ENCODE measurements at places on chromosomes 11 and 22.

- DNase-seq, result no peak
These were observed 27.5 kb downstream of the FBXO7 start for GRCh38 chr22:32501836-32502752.

DNA sequence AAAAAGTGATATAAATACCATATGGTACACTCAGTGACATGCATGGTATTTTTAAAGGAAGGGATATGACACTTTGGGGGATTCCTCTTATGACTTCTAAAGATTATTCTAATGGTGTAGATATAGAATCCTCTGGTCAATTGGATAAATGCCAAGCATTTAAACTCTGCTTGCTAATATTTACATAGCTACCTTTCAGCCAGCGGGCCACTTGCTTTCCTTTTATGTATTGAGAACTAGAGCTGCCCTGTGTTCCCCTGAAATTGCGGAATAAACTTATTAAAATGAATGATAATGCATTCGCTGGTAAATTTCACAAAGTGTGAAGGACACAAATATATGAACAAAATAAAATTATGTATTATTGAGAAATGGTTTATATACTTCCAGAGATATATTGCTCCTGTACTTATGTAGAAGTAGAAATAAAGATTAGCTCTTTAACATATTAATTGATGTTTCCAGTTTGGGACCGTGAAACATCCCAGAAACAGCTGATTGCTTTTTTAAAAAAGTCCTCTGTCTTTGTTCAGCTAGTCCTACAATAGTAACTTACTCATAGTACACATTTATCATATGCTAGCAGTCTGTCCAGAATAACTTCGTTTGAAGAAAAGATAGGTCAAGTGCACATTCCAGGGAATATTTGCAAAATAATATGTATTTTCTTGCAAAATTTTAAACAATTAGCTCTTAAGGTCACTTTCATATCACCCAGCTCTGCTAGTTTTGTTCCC is 40.1 kb upstream of the CARD18 start:
- DNase-seq, result no peak

DNA sequence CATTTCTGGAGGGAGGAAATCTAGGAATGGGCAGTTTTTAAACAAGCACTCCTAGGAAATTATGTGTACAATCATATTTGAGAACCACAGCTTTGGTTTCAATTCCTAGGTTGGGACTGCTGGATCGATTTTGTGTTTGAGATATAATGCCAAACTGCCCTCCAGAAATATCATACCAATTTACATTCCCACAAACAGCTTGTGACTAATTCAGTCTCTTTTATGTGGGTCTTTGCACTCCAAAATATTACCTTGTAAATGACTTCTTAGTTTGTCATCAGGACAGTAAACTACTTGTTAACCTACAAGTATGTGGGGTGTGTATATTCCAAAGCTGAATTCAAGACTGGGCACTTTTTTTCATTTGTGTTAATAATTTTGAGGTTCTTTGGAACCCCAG is 9.8 kb upstream of the BARX2 start:
- DNase-seq, result no peak

- DNase-seq, result no peak
These were observed 66.2 kb downstream of the CADM1 start for GRCh38 chr11:115437902-115438575.

GRCh38 chr22:27717094-27717493 is 84.5 kb downstream of the MN1 start:
- DNase-seq, result no peak

GRCh38 chr11:77146261-77147035 is 18.4 kb downstream of the MYO7A start:
- DNase-seq, result no peak

GRCh38 chr11:87022254-87022653 is 15.5 kb upstream of the TMEM135 start:
- DNase-seq, result no peak

DNA sequence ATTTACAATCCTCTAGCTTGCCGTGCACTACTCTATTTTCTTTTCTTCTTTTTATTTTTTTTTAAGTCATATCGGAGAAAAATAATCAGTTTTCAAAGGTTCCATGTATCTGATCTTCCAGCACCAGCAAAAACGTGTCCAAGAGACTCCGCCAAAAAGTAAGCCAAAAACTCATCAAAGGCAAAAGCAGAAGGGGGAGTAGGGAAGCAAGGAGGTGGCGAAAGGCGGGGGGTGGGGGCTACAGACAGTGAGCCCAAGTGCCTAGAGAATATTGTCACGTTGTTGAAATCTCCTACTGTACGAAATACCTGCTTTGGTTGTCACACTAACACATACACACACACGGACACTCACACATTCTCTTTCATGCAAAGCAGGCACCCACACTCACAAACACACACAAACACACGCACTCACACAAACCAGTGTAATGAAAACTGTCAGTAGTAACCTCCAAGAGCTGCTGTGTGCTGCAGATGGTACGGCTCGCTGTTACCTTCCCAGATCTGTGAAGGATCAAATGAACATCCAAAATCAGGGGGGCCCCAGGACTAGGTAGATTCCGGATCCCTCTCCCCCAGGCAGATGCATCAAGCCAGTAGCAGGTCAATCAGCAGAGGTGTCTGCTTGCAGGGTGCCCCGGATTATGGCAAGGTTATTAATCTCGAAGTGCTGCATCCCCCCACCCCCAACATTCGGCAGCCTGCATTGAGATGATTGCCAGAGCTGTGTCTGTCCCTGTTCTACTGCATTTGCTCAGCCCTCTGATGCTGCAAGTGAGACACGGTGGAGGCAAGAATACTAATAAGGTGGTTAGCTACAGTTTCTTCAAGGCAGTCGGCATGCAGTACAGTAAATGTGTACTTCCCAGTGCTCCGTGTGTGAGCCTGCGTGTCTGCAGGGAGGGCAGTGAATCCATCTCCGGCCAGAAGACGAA is at the start of gene LRRC4C:
Gene LRRC4C (minus strand): TSS at position 188 of the 937 bp plus-strand sequence.
- no peak for DNase-seq

- no peak for DNase-seq
These were observed 98.8 kb upstream of the PITPNB start for GRCh38 chr22:28017859-28018258.

- no peak for DNase-seq
These were observed 433.3 kb downstream of the BUD13 start for GRCh38 chr11:116339306-116340098.

DNA sequence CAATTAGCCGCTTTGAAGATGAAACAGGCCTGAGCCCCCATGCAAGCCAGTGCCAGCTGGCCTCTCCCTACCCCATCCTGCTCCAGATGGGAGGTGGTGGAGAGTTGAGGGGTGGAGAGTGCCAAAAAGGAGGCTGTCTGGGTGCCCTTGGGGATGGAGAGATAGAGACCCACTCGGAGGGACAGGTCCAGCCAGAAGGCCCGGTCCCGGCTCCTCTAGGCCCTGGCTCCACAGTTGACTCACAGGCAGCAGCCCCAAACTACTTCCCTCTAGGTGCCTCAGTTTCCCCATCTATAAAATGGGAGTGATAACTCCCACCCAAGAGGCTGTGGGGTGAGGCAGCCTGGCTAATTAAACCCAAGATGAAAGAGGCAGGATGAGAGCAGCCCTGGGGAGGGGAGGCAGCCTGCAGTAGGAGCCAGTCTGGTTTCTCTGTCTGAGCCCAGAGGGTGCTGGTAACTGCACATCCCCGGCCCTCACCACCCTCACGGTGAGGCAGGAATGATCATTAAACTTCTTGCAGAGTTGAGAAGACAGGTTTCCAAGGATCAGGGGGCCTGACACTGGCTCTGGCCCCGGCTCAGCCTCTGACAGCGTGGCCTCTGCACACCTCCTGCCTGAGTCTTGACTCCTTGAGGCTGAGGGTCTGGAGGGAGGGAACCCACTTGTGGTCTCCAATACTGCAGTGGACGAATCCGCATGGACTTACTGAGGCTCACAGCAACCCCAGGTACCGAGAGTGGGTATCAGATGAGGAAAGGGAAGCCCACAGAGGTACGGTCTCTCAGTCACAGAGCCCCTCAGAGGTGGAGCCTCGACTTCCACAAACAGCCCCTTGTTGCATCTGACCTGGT is 1.4 kb upstream of the AP5B1 start:
- no peak for DNase-seq

GRCh38 chr11:64790205-64791095 is 12.1 kb upstream of the SF1 start:
- no peak for DNase-seq

- DNase-seq, result no peak
These were observed 706.8 kb upstream of the ANO3 start for GRCh38 chr11:25625094-25625493.

GRCh38 chr11:27864611-27865010 is 164.4 kb upstream of the BDNF start:
- peak; percentile 16 for DNase-seq

- DNase-seq, result no peak
These were observed 147.6 kb downstream of the ME3 start for GRCh38 chr11:86524620-86525352.

DNA sequence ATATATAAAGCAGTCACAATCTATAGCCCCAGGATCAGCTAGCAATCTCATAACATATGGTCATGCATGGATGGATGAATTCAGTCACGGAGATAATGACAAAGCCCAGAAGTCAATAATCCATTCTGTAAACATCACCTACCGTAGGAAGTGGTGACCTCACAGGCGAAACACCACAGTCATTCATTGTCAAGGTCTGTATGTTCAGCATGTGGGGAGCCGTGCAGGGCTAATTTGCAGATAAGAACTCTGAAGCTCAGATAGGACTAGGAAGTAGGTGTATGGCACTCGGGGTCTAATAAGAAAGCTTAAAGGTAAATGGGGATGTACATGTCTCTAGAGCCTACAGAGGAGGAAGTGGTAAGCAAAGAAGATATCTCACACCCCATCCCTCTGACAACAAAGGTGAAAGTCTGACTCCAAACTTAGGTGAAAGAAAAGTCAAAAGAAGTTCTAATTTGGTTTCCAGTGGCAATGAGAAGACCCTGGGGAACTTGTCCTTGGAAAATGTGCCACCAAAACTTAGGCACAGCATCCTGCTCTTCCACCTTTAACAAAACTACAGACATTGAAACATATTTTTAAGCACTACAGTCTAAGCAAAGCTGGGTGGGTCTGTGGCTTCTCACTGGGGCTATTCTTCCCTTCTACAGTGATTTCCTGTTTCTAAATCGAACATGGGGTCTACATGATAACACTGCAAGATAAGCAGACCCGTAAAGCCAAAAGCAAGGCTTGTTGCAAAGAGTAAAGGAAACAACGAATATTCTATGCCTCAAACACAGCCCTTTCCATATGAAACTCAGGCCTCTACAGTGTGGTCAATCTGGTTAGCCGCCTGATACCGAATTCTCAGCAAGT is 5.2 kb downstream of the CRTAM start:
- DNase-seq, result no peak

- DNase-seq, result no peak
These were observed 2.0 kb downstream of the ZNHIT2 start for GRCh38 chr11:65115361-65116082.

GRCh38 chr22:37179622-37180420 is 8.2 kb downstream of the C1QTNF6 start:
- no peak for DNase-seq

GRCh38 chr22:44567846-44568493 is 69.9 kb upstream of the RTL6 start:
- no peak for DNase-seq

DNA sequence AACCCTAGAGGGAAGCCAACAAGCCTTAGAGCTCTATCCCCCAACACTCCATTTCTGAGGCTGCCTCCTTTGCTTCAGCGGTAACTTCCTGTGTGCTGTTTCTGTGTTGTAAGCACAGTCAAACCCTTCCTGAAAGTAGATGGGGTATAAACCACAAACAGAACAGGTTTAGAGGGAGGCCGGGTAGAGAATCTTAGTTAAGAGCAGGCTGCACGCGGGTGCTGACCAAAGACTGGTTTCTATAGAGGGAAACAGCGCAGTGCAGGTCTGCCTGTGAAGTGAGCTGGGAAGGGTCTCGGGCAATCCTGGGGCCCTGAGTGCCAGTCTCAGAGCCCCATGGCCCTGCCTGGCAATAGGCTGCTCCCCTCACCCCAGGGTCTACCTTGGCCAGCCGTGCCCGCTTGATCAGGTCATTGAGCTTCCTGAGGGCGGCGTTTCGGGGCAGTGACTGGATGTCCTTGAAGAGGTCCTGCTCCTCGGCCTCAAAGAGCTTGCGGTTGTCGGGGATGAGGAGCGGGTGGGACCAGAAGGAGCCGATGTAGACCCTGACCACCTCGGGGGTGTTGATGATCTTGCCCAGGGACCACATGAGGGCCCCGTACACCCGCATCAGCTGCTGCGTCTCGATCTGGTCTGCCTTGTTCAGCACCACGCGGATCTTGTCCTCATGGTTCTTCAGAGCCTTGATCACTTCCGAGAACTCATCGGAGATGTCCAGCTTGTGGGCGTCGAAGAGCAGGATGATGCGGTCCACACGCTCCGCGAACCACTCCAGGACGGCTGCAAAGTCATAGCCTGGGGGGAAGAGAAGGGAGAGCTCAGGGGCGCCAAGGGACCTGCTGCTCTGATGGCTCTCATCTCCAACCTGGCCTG is 15.3 kb upstream of the CDC42BPG start:
- no peak for DNase-seq

DNA sequence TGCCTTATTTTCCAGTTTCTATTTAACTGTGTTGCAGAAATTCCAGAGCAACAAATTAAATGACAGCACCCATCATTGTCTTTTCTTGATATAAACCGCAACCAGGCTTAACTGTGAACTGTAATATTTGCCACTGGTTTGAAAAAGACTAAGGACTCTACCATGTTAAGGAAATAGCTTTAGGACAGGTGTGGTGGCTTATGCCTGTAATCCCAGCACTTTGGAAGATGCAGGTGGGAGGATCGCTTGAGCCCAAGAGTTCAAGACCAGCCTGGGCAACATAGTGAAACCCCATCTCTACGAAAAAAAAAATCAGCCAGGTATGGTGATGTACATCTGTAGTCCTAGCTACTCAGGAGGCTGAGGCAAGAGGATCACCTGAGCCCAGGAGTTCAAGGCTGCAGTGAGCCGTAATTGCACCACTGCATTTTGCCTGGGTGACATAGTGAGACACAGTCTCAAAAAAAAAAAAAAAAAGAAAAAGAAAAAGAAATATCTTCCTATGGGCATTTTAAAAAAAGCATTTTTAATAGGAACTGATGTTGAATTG is 28.8 kb downstream of the HIRA start:
- no peak for DNase-seq

- no peak for DNase-seq
These were observed 1137.7 kb upstream of the CNTN5 start for GRCh38 chr11:97883086-97883485.

DNA sequence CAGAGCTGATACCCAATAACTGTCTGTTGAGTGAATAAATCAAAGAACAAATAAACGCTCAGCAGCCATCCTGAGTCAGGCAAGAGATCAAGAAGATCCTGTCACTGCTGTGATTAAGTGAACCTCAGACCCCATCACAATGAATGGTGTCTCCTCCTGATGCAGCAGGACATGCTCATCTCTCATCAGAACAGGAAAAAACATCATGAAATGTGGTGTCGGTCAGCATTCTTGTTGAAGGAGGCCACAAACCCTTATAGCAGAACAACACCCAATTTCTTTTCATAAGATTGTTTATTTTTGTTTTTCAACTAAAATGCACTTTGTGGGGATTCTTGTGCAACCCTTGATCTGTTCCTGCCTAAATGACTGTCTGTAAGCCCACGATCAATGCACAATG is 60.3 kb downstream of the SYTL2 start:
- DNase-seq, result no peak

GRCh38 chr11:130474637-130475400 is 26.4 kb downstream of the ADAMTS15 start:
- no peak for DNase-seq

GRCh38 chr22:29690476-29690875 is 29.3 kb upstream of the CABP7 start:
- DNase-seq, result no peak

Measured in prostate gland (tissue), 2 donors.